ENCODE measurements at places on chromosomes 7 and 10.

DNA sequence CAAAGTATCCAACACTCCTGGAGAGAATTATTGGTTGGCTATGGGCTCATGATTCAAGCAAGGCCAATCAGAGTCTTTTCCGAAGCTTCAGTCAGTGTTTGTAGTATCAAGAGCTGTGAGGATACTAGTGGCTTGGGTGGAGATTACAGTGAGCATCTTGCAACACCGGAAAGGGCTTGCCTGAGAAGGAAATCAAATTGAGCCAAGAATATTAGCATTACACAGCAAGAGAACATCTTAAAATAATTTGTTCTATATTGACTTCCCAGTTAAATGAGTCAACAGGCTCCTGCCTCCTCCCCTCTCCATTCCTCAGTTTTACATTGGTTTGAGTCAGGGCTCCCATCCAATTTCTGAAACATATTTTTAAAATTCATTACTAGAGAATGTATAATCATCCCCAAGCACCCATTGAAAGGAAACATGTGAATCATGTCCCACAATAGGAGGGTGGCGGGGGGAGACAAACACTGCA is 127.4 kb downstream of the ELAPOR2 start:
- no peak for DNase-seq

- DNase-seq: no peak
Observed at GRCh38 chr7:155423337-155424285, 34.3 kb upstream of the EN2 start.

DNA sequence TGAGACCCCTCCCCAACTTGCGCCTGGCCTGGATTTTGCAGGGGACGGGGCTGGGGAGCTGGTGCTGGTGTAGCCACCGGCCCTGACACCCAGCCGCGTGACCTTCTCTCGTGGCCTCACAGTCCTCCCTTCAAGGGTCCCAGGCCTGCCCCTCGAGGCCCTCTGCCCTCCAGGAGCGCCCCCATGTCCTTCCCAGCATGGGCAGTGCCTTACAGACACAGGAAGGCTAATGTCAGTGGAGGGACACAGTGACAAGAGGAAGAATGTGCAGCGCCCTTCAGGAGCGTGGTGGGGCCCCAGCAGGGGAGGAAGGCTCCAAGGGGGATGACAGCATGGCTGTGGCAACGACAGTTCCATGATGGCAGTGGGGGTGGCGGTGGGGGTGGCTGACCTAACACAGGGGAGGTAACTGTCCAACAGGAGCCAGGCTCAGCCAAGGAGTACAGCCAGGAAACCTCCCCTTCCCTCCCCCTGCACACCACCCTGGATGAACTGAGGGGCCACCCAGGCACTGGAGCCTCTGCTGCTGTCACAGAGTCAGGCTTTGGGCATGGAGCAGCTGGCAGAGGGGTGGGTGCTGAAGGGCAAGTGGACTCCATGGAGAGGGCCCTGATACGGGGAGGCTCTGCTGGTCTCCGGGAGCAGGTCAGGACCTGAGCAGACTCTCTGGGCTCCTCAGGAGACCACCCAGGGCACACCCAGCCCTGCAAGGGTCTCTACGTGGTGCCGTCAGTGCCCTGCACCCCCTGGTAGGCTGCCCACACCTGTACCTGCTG is 76.0 kb upstream of the RET start:
- DNase-seq: no peak

DNA sequence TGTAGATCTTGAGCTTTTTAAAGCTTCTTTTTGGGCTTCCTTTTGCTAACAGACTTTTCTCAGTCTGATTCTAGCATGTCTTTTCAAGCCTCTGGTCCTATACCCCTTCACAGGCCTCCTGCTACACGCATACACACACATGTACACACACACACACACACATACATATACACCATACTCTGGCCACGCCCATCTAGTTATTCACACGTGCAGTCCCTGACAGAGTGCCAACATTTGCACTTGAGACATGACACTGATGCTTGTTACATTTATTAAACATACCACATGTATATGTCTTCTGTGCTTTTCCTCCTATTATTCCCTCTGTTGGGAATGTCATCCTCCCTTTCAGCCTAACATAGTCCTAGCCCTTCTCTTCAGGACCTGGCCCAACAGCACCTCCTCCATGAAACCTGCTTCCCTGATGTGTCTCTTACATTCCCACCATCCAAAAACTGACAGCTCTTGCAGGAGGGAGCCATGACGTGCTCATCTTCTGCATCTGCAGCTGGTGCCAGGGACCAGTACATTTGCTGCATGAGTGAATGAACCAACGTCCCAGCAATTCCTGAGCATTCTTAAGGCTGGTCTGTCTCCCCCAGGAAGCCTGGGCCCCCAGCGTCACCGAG is 222.1 kb downstream of the ARHGAP12 start:
- DNase-seq: no peak

GRCh38 chr10:50360077-50360850 is 108.9 kb upstream of the ASAH2 start:
- no peak for DNase-seq

- no peak for DNase-seq
Observed at GRCh38 chr7:50399206-50399605, 50.9 kb downstream of the FIGNL1 start.

DNA sequence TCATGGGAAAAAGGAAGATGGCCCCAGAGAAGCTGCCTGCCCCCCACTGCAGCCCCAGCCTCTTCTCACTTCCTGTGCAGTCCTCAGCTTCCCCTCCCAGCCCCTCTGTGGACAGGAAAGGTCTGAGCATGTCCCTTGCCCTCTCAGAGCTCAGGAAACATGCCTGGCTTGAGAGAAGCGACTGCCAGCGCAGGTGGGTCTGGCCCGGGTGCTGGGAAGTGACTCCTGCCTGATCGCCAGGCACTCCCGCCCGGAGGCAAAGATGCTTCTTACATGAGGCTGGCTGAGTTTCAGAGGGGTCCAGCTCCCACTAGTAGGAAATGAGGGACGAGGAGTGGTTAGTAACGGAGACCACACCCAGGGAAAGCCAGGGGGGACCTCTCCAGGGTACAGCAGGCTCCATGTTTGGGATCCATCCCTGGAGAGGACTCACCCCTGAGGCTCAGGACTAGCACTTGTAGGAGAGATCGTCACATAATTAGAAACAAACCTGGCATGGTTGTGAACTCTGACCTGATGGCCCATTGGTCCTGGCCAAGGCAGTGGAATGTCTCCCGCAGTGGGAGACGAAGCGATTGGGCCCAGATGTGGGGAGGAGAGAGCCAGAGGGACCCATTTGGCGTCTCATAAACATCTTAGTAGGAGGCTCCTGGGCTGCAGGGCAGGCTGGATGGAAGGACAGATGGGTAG is 12.3 kb downstream of the ELN start:
- DNase-seq: no peak

DNA sequence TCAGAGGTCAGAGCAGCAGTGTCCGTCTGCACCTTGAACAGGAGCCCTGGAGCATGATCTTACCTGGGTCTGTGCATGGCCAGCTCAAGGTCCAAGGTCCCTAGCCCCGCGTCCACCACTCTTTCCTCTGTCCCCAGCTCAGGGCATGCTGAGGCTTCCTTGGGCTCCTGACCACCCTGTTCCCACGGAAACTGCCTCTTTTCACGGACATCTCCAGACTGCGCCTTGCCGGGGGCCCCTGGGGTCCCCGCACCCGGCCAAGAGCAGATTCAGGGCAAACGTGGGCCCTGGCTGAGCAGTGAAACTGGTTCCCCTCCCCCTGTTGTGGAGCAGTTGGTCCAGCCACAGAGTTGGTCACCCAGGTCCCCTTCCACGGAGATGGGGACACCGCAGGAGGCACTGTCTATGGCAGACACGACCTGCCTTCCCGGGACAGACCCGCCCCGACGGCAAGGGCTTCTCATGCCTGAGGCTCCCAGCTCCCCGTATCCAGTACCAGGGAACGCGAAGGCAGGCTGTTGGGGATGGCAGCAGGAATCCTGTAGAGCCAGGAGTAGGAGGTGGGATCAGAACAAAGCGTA is 217.4 kb upstream of the PPP2R2D start:
- no peak for DNase-seq

DNA sequence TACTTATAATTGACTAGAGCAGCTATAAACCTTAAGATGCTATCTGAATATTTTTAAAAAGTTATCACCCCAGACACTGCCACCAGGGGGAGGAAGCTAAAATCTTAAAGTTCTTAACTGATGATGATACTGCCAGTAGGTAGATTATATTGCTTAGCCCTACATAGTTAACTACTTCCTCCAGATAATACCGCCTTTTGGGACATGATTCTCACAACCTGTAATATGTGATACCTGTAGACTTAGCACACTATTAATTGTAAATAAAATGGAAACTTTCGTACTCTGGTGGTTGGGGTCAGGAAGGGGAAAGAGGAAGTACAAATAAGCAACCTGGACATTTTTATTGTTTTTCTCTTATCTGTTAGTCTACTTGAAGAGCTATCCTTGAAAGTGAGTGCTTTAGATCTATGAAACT is 268.9 kb downstream of the ADK start:
- DNase-seq: no peak

GRCh38 chr7:81682873-81683272 is 87.0 kb downstream of the HGF start:
- DNase-seq: no peak

- DNase-seq: no peak
Observed at GRCh38 chr7:501526-501925, 18.1 kb downstream of the PDGFA start.

DNA sequence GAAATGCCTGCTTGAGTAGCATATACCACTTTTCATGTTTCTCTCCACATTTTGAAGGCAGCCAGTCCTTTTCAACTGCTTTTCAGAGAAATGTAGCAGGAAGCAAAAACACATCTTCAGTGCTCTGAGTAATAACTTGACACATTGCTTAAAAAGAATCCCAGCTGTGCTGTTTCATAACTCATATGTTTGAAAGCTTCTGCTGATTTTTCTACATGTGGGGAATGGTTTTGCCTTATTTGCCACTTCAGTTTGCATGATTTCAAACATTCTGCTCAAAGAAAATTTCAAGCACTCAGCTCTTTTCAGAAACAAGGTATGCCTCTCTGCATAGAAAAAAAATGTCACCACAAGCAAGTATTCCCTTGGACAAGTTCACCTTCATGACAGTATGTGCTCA is 732.8 kb downstream of the POM121L12 start:
- no peak for DNase-seq

DNA sequence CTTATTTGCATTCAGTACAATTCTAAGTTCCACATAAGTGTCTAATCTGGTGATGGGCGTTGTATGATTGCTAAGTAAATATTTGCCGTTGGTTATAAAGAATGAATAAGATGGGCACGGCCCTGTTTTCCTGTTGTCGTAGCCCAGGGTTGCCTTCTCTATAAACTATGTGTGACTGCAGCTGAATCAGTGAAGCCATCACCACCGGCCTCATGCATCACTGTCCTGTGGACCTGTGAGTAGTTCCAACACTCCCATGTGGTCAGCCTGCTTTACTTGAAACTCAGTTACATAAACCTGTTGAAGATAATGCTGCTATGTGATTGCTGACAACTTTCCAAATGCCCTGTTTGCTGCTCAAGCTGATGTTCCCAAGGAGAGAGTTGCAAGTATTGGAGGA is 21.6 kb upstream of the KLF6 start:
- DNase-seq: no peak

GRCh38 chr10:52491246-52491995 is 177.3 kb downstream of the DKK1 start:
- no peak for DNase-seq

GRCh38 chr7:105210721-105211205 is 178.0 kb downstream of the SRPK2 start:
- DNase-seq: no peak

- no peak for DNase-seq
Observed at GRCh38 chr10:104824380-104825006, 183.4 kb downstream of the SORCS3 start.

DNA sequence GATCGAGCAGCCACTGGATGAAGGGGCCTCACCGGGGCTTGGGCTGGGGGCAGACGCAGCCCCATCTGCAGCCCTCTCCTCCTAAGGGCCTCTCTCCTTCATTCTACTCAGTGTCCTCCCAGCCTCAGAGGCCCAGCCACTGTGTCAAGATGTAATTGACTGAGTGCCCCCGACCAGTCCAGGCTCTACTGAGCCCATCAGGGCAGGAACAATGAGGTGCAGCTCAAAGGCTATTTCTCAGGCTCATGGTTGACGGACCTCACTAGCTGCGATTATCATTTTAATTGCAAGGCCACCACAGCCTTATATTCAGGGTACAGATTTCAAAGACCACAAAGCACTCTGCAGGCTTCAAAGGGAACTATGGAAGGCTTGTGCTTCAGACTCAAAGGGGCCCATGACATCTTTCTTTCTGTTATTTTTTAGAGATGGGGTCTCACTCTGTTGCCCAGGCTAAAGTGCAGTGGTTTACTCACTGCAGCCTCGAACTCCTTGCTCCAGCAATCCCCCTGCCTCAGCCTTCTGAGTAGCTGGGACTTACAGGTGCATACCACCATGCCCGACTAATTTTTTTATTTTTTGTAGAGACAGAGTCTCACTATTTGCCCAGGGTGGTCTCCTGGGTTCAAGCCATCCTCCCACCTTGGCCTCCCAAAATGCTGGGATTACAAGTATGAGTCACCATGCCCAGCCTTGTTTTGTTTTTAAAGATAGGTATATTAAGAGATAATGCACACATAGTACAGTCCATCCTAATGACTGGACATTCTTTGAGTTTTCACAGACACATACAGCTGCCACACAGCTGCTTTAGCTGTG is 23.7 kb downstream of the SLC29A3 start:
- DNase-seq: no peak

- no peak for DNase-seq
Observed at GRCh38 chr7:21656081-21656480, 113.2 kb downstream of the DNAH11 start.

- no peak for DNase-seq
Observed at GRCh38 chr7:66198469-66198868, 6.7 kb upstream of the TPST1 start.

- DNase-seq: no peak
Observed at GRCh38 chr7:77940647-77941046, 142.1 kb downstream of the PHTF2 start.

GRCh38 chr7:45416846-45417245 is 157.3 kb upstream of the ADCY1 start:
- DNase-seq: no peak

DNA sequence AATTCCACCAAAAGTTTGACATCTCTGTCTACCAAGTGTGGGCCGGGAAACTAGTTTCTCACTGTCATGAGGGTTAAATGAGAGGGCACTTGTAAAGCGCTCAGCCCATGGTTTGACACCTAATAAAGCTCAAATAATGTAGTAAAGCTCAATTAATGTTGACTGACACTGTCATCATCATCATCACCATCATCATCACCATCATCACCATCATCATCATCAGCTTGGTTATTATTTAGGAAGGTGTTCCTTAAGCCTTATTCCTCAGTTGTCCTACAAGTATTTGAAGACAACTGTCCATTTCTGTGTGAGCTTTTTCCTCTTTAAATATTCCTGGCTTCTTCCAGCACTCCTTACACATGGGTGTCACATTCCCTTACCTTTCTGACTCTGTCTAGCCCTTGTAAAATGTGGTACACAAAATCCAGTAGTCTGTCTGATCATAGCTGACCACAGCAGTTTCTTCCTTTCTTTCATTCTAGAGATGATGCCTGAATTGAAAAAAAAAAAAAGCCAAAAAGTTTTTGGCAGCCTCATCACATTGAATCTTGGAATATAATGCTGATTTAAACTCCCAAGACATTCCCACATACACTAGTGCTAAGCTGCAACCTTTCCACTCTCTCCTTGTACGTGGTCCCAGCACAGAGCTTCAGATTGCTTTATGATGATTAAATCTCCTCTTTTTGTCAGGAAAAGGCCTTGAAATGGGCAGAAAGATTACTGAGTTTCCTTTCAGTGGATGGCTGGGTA is 40.6 kb upstream of the SEPHS1 start:
- no peak for DNase-seq

- no peak for DNase-seq
Observed at GRCh38 chr10:79982362-79982800, 33.5 kb upstream of the SFTPD start.
